Psoas muscle (tissue), 8 donors: ENCODE measurements at places on chromosomes 4 and X.

DNA sequence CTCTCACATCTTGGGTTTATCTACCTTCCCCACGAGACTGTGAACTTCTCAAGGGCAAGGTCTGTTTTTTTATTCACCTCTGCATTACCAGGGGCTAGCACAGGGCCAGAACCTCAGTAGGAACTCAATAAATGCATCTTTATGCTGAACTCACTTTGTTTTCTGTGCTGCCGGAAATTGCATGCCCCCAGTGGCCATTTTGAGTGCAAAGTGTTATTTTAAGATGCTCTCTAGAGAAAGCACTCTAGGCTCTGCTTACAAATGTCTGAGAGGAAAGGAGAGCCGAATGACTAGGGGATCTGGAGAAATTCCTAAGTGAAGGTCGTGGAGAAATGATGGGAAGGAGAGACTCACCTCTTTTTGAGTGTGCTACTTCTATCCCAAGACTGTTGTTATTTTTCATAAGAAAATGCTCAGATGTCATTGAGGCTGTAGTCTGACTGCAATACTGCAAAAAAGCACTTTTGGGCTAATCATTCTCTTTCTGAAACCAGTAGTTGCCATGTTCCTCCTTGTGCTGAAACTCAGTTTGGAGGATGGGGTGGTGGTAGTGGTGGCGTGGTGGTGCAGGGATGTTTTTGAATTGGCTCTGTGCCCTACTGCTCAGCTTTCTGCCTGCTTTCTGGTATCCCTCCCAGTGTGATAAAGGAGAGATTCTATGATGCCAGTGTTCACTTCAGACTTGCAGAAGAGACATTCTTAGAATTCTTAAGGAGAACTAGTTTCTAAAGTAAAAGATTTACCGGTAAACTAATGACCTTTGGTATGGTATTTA, 41.3 kb downstream of the DOCK11 start:
- DNase-seq: no peak

- DNase-seq: no peak
These were observed 21.4 kb upstream of the NOX1 start for GRCh38 chrX:100895365-100896075.

- no peak for DNase-seq
These were observed 391.8 kb upstream of the CPXCR1 start for GRCh38 chrX:88355252-88355651.

GRCh38 chrX:27186671-27187070, 276.5 kb downstream of the PPP4R3C start:
- DNase-seq: no peak

- DNase-seq: no peak
These were observed 28.1 kb downstream of the INPP4B start for GRCh38 chr4:142818031-142818430.

DNA sequence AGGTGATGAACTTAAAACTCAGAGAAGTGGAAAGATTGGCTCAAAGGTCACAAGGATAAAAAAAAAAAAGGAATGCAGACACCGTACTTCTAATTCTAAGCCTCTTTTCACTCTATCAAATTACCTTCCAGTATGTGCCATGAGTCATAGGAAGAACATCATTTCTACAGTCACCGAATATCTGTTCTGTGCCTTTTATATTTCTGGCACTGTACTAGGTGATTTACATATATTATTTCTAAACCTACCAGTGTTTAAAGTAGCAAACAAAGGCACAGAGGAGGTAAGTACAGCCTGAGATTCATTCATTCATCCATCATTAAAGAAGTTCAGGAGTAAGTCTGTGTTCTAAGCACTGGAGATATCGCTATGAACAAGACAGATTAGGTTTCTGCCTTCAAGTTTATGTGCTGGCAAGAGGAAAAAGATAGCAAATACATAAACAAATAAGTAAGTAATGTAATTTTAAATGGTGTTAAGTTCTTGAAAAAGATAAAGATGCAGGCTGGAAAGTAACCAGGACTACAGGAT, 65.3 kb downstream of the PALLD start:
- DNase-seq: no peak

DNA sequence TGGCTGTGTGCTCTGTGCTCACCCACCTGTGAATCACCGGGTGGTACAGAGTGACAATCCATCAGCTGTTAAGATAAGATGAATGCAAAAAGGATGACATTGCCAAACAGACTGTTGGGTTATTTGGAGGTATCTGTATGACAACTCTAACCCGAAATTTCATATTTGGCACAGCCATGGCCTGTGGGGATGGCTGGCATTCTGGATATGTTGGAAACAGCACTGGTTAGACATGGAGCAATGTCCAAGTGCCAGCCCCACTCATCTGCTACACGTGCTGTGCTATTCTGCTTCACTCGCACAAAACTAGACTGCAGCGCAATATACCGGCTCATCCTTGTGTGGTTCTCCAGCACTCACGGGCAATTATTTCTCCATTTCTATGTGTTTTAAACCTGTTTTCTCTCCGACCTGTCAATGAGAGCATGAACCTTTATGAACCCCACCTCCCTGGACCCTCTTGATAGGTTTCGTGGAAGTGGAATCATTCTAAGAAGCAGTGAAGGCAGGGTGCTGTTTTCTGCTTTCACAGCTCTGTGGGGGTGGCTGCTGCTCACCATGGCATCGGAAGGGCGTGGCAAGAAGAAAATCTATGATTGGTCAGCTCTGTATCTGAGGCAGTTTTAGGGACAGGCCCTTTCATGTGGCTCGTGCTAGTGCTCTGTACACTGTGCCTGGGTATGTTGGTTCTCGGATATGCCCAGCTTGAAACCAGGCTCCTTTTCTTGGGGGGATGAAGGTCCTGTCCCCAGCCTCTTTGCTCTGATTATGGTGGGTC, 94.9 kb downstream of the ENPP6 start:
- no peak for DNase-seq

DNA sequence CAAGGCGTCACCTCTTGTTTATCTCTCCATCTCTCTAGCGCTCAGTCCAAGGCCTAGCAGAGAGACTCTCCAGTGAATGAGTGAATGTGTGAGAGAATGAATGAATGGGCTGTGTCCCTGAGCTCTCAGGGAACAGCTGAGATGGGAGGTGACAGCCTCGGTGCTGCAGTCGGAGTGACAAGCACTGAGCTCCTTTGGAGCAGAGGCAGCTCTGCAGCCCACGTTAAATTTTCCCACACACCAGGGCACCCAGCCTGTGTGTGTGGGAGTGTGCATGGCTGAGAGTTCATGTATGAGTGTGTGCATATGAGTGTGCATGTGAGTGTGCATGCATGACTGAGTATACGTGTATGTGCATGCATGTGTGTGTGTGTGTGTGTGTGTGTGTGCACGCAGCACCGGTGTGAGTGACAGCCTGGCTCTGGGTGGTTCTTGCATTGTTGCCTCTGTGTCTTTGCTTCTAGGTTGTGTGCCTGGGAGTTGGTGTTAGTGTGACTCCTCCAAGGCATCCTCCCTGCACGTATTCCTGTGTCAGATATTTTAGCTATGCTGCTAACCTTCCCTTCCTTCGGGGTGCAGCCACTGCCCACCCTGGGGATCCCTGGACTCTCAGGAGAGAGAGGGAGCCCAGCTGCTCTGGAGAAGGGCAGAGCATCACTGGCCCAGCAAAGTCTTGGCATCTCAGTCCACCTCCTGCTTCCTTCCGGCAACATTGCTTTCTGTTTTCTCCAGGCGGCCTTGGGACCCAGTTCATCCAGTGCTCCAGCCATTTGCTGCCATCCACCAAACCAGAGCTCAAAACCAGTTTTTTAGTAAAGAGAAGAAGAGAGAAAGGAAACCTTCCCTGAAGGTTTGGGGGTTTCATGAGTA, 98.6 kb downstream of the PPP2R2C start:
- peak; percentile 11 for DNase-seq

DNA sequence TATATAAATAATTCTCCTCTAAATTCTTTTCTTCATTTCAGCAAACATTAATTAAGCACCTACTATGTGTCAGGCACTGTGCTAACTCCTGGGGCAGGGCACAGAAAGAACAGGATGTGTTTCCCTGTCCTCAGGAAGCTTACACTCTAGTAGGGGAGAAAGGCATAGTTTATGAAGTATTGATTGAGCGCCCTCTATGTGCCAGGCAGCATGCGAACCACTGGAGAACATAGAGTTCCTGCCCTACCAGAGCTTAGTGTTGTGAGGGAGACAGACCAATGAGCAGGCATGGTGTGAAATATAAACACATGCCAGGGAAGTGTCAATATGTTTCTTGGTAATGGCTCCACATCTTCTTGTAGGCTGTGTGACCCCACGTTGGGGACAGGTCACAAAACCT, 3.7 kb downstream of the ADGRG4 start:
- no peak for DNase-seq

DNA sequence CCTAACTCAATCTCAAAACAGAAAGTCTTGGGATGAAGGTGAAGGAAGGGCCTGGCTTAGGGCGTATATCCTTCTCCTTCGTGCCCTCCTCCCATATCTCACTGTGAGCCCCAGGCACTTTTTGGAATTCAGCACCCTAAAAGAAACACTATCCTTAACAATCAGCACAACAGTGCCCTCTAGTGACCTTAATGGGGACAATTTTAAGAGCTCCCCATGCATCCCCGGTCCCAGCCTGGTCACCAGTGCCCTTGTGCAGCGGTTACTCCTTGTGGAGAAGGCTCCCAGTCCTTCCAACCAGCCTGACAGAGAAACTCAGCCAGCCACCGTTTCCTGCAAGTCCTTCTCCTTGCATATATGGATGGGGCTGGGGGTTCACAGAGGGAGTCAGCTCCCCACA, 4.2 kb downstream of the PAK3 start:
- no peak for DNase-seq

DNA sequence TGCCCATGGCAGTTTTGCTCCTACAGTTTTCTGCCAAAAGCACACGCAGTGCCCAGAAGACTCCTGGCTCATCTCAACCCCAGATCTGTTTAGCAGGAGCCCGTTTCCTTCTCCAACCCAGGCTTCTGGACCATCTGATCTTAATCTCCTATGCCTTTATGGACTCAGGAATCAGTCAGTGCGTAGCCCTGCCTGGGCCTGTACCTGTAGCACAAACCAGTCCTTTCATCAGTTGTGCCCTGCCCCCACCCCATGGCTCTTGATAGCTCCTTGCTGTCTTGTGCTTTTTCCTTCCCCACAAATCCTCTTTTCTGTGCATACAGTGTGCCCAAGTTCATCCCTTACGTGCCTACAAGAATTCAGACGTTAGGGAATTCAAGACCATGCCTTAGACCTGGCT, 1.5 kb downstream of the ZNF718 start:
- no peak for DNase-seq

- DNase-seq: no peak
These were observed 296.9 kb downstream of the GRID2 start for GRCh38 chr4:92600638-92601037.

DNA sequence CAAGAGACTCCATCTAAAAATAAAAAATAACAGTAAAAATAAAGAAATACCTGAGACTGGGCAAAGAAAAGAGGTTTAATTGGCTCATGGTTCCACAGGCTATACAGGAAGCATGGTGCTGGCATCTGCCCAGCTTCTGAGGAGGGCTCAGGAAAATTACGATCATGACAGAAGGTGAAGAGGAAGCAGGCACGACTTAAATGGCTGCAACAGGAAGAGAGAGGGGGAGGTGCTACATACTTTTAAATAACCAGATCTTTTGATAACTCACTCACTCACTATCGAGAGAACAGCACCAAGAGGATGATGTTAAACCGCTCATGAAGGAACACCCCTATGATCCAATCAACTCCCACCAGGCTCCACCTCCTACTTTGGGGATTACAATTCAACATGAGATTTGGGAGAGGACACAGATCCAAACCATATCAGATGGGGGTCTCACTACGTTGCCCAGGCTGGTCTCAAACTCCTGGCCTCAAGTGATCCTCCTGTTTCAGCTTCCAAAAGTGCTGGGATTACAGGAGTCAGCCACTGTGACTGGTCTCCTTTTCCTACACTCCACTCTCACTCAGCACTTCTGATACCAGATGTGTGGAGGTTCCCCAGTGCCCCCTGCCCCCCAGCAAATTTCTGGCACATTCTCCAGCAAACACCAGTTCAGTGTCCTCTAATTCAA, 11.9 kb upstream of the ZNF157 start:
- DNase-seq: no peak

GRCh38 chrX:13552892-13553291, 16.5 kb upstream of the EGFL6 start:
- DNase-seq: no peak

GRCh38 chr4:156778606-156779005, 193.0 kb downstream of the PDGFC start:
- DNase-seq: no peak

GRCh38 chrX:53383376-53384076, 38.9 kb downstream of the SMC1A start:
- no peak for DNase-seq

GRCh38 chr4:57200799-57201327, 90.7 kb upstream of the IGFBP7 start:
- DNase-seq: no peak

- no peak for DNase-seq
These were observed 19.2 kb downstream of the MEPE start for GRCh38 chr4:87851953-87852352.

DNA sequence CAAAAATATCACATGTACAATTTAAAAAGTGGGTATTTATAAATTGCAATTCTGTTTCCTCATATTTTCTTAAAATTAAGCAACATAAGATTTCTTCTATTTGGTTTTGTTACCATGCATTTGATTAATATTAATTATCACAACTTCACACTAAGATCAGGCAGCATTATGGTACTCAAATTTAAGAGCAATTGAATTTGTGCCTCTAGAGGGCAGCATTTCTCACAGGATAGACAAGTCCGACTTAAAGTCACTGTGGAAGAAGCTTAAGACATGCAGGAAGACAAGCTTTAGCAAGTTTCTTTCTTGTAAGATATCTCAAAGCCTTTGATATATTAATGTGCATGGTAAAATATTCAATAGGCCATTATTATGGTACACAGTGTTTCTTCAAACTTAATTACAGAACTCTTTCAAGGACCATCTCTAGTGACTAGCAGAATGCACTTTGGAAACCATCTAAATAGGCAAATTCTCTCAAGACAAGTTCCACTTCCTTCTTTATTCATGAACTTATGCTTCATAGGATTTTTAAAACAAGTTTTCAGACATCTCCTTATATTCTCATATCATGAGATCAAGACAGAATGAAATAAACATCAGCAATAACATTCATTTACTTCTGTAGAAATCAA, 35.0 kb downstream of the FBXW7 start:
- no peak for DNase-seq

DNA sequence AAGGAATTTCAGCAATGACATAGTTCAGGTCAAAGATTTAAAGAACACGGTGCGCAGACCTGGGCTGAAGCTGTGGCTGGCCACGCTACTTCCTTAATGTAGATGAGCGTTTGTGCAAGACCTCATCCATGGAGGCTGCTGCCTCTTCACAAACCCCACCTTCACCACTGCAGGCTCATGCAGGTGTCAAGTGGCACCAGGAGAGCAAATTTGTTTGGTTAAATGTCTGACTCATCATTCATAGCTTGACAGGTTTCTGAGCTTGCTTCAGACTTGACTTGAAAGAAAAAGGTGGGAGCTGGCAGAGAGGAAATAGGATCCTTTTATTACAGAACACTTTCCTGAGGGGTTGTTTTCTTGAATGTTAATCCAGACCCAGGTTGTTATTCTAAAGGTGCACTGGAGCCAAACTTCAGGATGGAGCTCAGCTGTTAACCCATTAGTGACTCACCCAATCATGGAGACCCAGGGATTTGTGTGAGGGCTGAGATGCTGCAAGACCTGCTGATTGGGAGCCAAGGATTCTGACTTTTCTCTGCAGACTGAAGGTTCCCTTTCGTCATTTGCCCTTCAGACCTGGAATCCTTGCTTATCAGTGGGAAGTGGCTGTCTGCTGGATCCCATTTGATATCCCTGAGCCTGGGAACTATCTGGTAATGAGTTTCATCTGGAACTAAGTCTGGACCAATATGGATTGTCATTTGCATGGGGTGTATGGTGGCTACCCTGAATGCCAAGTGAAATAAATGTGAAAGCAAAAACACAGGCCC, 315.3 kb downstream of the PTTG2 start:
- DNase-seq: no peak

- no peak for DNase-seq
These were observed at the start of gene CDX4 for GRCh38 chrX:73446831-73447230. CDX4 (plus strand) TSS chrX:73447053; CDS start chrX:73447254, 201 bp downstream.
